ENCODE measurements at places on chromosomes 2 and 18.

DNA sequence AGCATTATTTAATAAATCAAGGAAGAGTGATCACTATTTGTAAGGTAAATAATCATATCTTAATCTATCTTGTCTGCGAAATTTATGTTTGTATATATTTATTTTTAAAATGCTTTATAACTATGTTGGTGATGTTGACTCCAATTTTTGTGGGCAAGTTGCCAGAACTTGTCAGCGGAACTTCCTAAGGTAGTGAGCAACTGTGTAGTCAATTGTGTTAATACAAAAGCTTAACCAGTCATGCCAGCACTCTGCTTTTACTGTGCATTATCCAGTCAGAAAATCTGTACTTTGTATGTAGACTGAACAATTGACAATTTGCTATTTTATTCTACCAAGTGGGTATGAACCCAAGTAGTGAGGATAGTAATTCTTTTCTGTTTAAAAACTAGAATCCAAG lies 61.9 kb upstream of the RND3 start:
- DNase-seq: no peak

DNA sequence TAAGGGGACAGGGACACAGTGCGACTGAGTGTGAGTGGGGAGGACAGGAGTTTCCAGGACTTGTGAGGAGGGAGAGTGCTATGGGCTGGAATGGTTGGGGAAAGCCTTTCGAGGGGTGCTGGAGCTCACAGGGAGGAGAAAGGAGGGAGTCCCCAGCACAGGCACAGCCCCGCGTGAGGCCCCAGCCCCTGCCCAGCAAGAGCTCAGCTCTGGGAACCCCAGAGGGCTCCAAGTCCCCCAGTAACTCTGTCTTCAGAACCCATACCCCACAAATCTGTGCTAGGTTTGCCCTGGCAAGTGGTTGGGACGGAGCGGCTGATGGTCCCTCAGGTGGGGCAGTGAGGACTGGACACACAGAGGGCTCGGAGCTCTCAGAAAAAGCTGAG lies 75.4 kb downstream of the SFXN5 start:
- DNase-seq: peak; percentile 10

DNA sequence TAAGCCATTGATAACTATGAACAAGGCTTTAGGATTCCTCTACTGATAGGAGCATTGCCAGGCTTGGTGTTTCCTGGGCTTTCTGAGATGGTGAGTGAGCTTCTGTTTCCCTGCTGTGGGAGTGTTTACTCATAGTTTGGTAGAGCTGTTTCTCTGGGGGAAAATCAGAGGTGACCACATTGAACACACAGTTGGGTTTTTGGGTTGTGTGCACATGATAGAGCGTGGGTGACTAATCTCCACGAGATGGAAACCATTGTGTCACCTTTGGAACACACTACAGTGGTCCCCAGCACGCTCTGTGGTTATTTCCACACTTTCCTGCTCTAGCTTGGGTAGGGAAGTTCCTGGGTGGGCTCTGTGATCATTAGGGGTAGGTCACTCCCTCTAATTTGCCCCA lies 5.4 kb downstream of the IL1R1 start:
- DNase-seq: peak; percentile 79

DNA sequence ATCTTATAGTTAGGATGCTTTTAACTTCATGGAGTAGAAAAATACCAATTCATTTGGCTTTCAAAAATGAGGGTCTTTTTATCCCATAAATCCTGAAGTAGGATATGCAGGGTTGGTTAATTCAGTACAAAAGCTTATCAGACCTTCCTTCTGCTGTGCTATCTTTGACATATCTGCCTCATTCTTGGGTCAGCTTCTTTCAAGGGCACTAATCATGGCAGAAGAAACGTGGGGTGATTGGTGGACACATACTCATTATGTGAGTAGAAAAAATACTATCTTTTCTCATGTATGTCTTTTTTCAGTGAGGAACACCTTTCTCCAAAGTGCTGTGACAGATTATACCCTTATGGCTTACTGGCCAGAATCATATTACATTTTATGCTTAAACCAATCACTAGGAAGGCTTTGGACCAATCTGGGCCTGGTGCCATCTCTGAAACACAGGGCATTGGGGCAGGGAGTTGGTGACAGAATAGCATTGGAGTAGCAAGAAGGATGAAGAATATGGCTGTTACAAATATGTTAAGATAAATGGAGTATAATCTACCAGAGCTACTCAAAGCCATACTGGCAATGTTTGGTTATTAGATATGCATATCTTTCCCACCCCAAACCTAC lies 10.1 kb downstream of the UGP2 start:
- no peak for DNase-seq

DNA sequence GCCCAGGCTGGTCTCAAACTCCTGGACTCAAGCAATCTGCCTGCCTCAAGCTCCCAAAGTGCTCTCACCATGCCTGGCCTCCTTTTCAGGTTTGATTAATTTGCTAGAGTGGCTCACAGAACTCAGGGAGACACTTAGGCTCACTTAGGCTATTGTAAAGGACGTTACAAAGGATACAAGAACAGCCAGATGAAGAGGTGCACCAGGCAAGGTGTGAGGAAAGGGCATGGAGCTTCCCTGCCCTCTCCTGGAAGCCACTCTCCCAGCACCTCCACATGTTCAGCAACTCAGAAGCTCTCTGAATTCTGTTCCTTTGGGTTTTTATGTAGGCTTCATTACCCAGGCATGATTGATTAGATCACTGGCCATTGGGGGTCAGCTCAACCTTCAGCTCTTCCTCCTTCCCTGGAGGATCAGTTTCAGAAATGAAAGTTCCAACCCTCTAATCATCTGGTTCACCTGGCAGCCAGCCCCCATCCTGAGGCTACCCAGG lies 78.7 kb upstream of the RGPD5 start:
- DNase-seq: no peak

- no peak for DNase-seq
Observed at GRCh38 chr2:70627211-70627898, 73.7 kb upstream of the TGFA start.

GRCh38 chr2:981759-982158 lies 31.1 kb downstream of the SNTG2 start:
- DNase-seq: no peak

GRCh38 chr2:45432406-45432805 lies 178.7 kb downstream of the SRBD1 start:
- no peak for DNase-seq

- no peak for DNase-seq
Observed at GRCh38 chr2:55163941-55164390, 68.1 kb downstream of the CLHC1 start.

GRCh38 chr2:95261602-95262001 lies 12.6 kb upstream of the PROM2 start:
- DNase-seq: no peak

DNA sequence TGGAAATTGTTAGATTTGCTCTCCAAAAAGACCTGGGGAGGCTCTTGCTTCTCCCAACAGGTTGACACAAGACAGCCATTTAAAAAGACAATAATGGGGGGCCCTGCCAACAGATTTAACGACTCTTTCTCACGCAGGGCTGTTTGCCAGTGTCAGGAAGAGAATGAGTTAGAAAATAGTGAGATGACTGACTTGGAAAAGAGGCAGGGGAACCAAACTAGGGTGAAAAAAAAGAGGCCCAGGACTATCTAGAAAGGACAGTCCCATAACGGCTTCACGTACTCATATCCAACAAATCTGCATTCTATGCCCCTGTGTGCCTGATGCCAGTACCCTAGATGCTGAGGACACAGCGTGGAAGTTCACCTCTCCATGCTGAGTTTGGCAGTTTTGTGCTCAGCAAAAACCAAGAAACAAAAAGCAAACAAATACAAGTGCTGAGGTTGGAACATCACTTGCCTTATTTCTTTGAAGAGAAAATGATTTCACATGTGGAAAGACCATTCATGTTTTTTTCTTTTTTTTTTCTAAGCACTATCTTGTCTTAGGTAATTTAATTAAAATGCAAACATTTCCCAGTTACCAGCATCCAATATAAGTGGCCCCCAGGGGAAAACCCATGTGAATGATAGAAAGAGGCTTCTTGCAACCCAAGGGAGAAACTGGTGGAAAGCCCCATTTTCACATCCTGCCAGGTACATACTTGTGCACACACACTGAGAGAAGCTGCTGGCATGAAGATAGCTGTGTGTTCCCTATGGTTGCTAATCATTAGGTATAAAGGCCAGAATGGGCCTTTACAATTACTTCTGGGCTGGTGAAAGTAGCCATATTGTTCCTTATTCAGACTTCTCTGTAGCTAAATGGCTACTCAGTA lies 10.6 kb upstream of the WIPF1 start:
- peak; percentile 52 for DNase-seq

DNA sequence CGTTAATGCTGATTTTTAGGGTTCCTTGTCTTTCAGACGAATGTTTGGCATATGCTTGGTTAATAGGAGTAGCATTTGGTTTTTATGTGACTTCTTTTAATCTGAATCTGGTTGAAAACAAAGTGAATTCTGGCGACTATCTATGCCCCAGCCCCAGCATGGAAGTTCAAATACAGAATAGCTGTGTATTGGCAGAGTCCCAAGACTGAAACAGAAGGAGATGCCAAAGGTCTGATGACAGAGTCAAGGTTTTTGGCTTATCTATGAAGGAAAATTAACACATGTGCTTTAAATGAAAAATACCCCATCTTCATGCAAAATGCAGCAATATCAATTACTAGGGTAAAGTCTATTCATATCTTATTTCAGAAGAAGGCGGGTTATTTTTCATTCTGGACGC lies 734.8 kb upstream of the NXPH2 start:
- DNase-seq: no peak

- no peak for DNase-seq
Observed at GRCh38 chr2:171553858-171554257, 31.6 kb downstream of the CYBRD1 start.

DNA sequence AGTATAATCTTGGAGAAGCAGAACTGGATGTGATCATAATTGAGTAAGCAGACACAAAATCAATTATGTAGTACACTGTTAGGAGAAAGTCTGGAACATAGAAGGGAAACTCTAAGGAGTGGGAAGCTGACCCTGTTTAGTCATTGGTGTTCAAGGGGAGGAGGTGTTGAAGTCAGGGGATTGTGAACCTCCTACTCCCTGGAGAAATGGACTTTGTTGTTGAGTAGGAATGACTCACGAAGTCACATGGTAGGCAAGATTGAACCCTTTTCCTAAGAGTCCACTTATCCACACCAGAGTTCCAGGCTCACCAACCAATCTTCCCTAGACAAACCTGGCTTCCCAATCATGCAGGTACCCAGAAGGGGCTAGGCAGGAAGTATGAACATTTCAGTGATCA lies 81.0 kb upstream of the BCL11A start:
- no peak for DNase-seq

GRCh38 chr18:31241900-31242409 lies 76.0 kb upstream of the DSG1 start:
- no peak for DNase-seq

All from activated T-cell treated with anti-CD3 and anti-CD28 coated beads, Interleukin-2, amount 50 U/mL, for 48 hours (primary cell).